ENCODE measurements at places on chromosomes 5 and 9. TPM values are rescaled to one million over a fixed set of nuclear protein-coding genes. Genes with fewer than 3 reads are reported as not detected.

Gene PCDHAC2
- 3.6 TPM for total RNA-seq

Gene SLC36A2
- total RNA-seq = 1.8 TPM

Gene SHOC1
- total RNA-seq = 0.16 TPM

Gene APBA1
- 5.1 TPM for total RNA-seq

Gene LHX6
- total RNA-seq = 4.9 TPM

Gene ORM2
- total RNA-seq = not detected

Gene ATOSB
- 18.6 TPM for total RNA-seq

Gene TXN
- total RNA-seq = 145 TPM

Gene PCDHGA6
- total RNA-seq = 7.2 TPM

Gene RMI1
- total RNA-seq = 6.2 TPM

Gene PFN3
- not detected for total RNA-seq

Gene CTSV
- total RNA-seq = 0.69 TPM

Gene EIF4E1B
- total RNA-seq = not detected

Gene TLR4
- total RNA-seq = 33.4 TPM

Gene TCF7
- total RNA-seq = 15.6 TPM

Gene FOXI1
- total RNA-seq = 5.1 TPM

Gene ZNF608
- 35.8 TPM for total RNA-seq

Gene MSANTD3
- total RNA-seq = 14.3 TPM

Gene FABP6
- total RNA-seq = not detected

Gene NREP
- total RNA-seq = 20.9 TPM
